ENCODE measurements at places on chromosomes 6 and 20.
A peak's percentile ranks its signal among the peaks of the same experiment; 100 is the strongest.

DNA sequence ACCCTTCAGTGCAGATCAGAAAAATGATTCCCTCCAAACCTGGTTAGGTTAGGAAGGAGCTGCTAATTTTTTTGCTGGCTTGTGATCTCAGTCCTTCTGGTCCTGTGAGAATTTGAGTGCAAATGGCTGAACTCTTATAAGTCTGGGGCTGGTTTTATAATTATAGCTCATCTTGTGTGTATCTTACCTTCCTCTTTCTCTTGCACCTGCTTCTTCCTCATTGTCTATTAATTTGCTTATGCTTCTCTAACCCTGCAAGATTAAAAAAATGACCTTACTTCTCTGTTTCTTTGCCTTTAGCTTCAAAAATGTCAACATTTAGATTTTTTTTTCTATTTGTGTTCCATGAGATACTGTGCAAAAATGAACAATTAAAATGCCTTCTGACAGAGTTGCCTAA is 576.2 kb downstream of the DHX35 start:
- no peak overlapping the region for H3K4me3 ChIP-seq
- H3K4me1 ChIP-seq = peaks cover 1% of the 10 kb centered on the region
- H3K27ac ChIP-seq = no peak overlapping the region
- no peaks in the 10 kb centered on the region for H3K36me3 ChIP-seq
- no peaks in the 10 kb centered on the region for H3K27me3 ChIP-seq
- DNase-seq = no peak

GRCh38 chr6:16716321-16716858 is 44.9 kb downstream of the ATXN1 start:
- no peaks in the 10 kb centered on the region for H3K36me3 ChIP-seq
- no peak overlapping the region for H3K27ac ChIP-seq
- no peaks in the 10 kb centered on the region for H3K27me3 ChIP-seq
- DNase-seq = no peak

DNA sequence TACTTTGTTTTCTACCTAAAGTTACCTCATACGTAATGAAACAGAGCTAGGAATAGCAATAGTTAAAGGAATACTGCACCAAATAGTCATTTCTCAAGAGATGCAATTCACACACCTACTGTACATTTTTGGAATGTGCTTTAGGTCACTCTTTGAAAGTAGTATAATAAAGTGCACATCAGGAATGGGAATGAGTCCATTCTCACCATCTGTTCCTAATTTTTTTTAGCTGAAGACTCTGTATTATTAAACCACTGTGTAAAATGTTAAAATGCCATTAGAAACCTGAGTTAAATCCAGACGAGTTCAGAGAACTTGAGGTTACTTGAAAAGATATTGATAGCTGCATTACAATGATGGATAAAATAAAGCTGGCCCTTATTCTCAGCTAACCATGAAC is 51.9 kb upstream of the EPHA7 start:
- no peaks in the 10 kb centered on the region for H3K36me3 ChIP-seq
- no peaks in the 10 kb centered on the region for H3K4me1 ChIP-seq
- no peak overlapping the region for H3K27ac ChIP-seq
- no peak overlapping the region for H3K4me3 ChIP-seq
- H3K27me3 ChIP-seq = no peaks in the 10 kb centered on the region

DNA sequence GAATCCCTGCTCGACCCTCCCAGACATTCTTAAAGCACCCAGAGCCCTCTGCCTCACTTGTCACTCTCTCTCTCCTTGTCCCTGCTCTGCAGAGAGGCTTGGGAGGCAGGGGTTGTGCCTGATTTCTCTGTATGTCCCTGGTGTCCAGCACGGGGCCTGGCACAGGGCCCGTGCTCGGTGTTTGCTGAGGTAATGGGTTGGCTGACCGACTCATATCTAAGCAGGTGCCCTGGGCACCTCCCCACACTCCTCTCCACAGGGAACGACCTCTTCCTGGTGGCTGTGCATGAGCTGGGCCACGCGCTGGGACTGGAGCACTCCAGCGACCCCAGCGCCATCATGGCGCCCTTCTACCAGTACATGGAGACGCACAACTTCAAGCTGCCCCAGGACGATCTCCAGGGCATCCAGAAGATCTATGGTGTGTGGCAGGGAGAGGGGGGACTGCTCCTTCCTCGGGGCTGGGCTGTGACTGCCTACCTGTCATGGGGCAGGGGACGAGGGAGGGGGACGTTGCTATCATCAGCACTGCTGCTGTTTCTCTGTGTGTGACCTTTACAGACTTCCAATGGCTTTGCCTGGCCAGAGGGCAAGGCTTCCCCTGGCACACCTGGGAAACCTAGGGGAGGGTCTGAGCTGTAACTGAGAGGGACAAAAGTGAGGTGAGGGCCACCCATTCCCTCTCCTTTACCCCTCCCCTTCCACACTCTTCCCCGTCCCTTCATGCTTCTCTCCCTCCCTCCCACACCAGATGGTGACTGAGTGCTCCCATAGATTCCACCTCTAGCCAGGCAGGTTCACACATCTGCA is 14.2 kb downstream of the MMP24OS start:
- peaks cover 14% of the 10 kb centered on the region for H3K4me1 ChIP-seq
- H3K27me3 ChIP-seq = no peaks in the 10 kb centered on the region
- DNase-seq = no peak
- no peak overlapping the region for H3K4me3 ChIP-seq
- no peaks in the 10 kb centered on the region for H3K36me3 ChIP-seq
- no peak overlapping the region for H3K27ac ChIP-seq

GRCh38 chr6:90080876-90081481 is 186.7 kb downstream of the GJA10 start:
- no peak overlapping the region for H3K4me3 ChIP-seq
- no peak overlapping the region for H3K27ac ChIP-seq
- DNase-seq = no peak
- no peaks in the 10 kb centered on the region for H3K27me3 ChIP-seq
- H3K4me1 ChIP-seq = no peaks in the 10 kb centered on the region
- no peaks in the 10 kb centered on the region for H3K36me3 ChIP-seq

DNA sequence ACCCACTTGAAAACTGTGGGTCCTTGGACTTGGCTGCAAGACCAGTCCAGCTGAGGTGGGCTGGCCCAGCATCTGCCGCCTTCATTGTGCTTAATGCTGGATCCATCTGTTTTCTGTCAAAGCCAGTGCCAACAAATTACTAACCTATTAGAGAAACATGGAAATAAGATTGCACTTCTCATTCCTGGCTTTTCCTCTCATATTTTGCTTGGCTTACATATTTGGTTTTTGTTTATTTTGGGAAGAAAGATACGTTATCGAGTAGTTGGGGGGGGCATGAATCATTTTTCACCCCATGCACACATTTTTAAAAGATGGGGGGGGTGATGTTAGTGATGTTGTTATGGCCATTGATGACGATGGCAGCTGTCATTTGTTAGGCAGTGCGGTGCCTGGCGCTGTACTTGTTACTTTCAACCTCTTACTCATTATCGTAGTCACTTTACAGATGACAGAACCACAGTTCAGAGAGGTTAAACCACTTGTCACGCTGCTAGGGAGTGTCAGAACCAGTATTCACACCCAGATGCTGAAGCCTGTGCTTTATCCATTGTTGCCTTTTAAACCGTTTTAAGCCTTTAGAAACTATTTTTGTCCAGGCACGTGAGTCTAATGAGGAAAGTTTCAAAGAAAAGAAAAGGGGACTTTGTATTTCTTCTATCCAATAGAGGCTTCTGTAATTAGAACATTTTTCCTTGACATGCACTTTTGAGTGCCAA is 180.0 kb downstream of the TMEM242 start:
- no peak for DNase-seq
- no peaks in the 10 kb centered on the region for H3K36me3 ChIP-seq
- H3K4me3 ChIP-seq = no peak overlapping the region
- no peaks in the 10 kb centered on the region for H3K27me3 ChIP-seq

DNA sequence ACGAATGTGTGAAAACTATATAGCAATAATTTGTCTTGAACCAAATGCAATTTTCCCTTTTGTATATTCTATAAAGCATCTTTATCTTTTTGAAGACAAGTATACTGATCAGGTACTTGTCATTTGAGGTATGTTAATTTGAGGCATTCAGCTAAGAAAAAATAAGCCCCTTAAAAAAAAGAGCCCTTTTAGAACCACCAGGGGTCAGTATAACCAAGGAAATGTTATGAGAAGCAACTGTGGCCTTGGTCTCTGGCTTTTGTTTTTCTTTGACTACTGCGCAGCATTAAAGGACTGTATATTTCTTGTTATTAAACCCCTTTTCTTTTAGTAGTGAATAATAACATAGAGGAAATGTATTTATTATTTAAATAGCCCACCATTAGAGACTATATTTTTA is 43.1 kb downstream of the CD109 start:
- H3K4me3 ChIP-seq = no peak overlapping the region
- no peak overlapping the region for H3K27ac ChIP-seq
- H3K4me1 ChIP-seq = no peaks in the 10 kb centered on the region
- no peaks in the 10 kb centered on the region for H3K36me3 ChIP-seq
- no peaks in the 10 kb centered on the region for H3K27me3 ChIP-seq
- DNase-seq = peak; percentile 43

DNA sequence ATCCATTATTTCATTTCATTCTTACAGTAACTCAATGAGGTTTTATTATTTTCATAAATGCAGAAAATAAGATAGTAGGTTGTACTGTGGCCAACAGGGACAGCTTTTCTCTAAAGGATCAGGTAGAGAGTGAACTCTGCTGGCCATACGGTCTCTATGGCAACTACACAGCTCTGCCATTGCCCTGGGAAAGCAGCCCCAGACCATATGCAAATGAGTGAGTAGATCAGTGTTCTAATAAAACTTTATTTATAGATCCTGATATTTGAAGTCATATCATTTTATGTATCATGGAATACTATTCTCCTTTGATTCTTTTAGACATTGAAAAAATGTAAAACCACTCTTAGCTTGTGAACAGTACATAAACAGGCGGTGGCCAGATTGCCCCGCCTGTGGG is 192.5 kb upstream of the RREB1 start:
- no peak overlapping the region for H3K27ac ChIP-seq
- H3K27me3 ChIP-seq = no peaks in the 10 kb centered on the region
- no peak for DNase-seq
- no peak overlapping the region for H3K4me3 ChIP-seq
- no peaks in the 10 kb centered on the region for H3K4me1 ChIP-seq

- no peaks in the 10 kb centered on the region for H3K36me3 ChIP-seq
- DNase-seq = no peak
- H3K4me1 ChIP-seq = no peaks in the 10 kb centered on the region
- H3K27me3 ChIP-seq = no peaks in the 10 kb centered on the region
- H3K4me3 ChIP-seq = no peak overlapping the region
These were observed 279.6 kb upstream of the PRDM1 start for GRCh38 chr6:105806486-105806920.

DNA sequence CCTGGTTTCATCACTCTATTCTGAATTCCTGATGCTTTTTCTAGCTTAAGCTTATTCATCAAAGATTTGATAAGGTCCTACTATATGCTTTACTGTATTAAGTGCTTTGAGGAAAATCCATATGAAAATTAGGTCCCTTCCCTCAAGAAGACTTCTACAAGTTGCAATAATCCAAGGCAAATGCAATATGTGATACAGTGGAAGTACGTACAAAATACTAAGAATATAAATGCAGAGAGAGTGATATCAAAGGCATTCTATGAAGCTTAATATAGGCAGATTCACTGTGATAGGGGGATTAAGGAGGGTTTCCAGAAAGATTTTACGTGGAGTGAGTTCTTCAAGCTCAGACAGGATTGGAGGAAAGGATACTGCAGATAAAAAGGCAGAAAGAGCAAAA is 142.1 kb downstream of the C6orf118 start:
- no peak for DNase-seq
- no peak overlapping the region for H3K27ac ChIP-seq
- no peaks in the 10 kb centered on the region for H3K36me3 ChIP-seq
- no peaks in the 10 kb centered on the region for H3K27me3 ChIP-seq
- H3K4me3 ChIP-seq = no peak overlapping the region

GRCh38 chr6:97865612-97866011 is 582.6 kb upstream of the MMS22L start:
- DNase-seq = no peak
- no peak overlapping the region for H3K4me3 ChIP-seq
- no peak overlapping the region for H3K27ac ChIP-seq
- H3K4me1 ChIP-seq = no peaks in the 10 kb centered on the region

DNA sequence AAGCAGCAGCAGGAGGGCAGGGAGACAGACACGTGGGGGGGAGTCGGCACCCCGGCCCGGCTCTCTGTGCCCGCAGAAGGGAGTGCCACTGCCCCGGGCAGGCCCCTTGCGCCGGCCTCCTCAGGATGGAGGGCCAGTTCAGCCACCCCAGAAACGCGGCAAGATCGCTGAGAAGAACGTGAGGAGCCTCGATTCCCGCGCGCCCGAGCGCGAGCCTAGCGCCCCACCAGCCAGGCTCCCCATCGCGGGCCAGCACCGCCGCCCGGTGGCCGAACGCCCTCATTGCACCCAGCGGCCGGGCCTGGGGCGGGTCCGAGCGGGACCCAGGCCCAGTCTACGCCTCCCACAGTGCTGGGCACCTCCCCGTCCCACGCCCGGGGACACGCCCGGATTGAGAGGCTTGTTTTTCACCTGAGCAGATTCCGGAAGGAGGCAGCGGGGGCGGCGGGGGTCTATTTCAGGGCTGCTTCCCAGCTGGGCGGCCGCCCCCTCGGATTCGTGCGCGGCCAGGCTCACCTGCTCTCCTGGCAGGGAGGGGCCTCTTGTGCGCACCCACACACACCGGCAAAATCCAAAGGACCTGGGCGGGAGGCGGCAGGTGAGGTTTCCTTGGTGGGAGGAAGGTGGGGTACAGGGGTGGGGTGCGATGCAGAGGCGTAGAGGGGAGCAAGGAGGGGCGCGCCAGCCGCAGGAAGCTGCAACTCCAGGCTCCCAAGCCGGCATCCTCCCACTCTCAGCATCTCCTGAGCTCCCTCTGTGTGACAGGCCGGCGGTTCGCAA is 9.0 kb upstream of the GRM4 start:
- no peak for DNase-seq
- peaks cover 4% of the 10 kb centered on the region for H3K4me1 ChIP-seq
- no peak overlapping the region for H3K27ac ChIP-seq

DNA sequence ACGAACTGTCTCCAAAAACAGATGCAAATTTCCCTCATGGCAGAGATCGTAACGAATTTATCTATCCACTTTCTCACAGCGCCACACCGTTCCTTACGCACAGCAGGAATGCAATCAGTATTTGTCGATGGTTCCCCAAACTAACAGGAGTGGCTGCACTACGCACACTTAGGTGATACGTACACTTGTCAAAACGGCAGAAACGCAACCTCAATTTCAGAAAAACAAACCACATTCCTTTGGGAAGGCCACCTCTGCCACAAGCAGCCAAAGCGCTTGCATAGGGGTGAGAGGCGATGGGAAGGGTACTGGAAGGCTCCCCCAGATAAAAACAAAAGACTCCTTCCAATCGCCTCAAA is 638 bp downstream of the MDN1 start:
- H3K4me3 ChIP-seq = peak overlapping the region; percentile 77
- DNase-seq = no peak
- no peaks in the 10 kb centered on the region for H3K27me3 ChIP-seq
- no peak overlapping the region for H3K27ac ChIP-seq

DNA sequence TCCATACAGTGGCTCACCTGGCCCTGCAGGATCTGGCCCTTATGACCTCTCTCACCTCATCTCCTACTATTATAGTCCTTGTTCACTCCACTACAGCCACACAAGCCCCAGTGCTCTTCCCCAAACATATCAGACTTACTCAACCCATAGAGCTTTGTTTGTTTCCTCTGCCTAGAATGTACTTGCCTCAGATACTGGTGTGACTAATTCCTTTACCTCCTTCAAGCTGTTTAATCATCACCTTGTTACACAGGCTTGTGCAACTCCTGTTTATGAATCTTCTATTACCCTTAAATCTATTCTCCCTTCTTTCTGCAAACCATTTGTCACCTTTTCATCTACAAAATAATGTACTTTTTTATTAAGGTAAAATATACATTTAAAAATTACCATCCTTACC is 3.2 kb downstream of the DEFB125 start:
- DNase-seq = no peak
- H3K4me3 ChIP-seq = no peak overlapping the region
- no peaks in the 10 kb centered on the region for H3K27me3 ChIP-seq
- no peak overlapping the region for H3K27ac ChIP-seq
- H3K36me3 ChIP-seq = no peaks in the 10 kb centered on the region

Measured in iPS DF 6.9 (cell line).